Ureter (tissue), 1 donor: ENCODE measurements at places on chromosomes 11 and 22. TPM values are rescaled to one million over a fixed set of nuclear protein-coding genes. Genes with fewer than 3 reads are reported as not detected.

Gene MS4A6A
- total RNA-seq: 51.1 TPM

Gene SMTNL1
- not detected for total RNA-seq

Gene ALDH3B1
- 25.4 TPM for total RNA-seq

Gene EMID1
- total RNA-seq: 2.4 TPM

Gene SORL1
- total RNA-seq: 134 TPM

Gene TBX10
- total RNA-seq: not detected

Gene CFAP300
- total RNA-seq: 9.7 TPM

Gene CDPF1
- total RNA-seq: 9.8 TPM
